PC-9 (cell line): ENCODE measurements at places on chromosomes 1 and 21. TPM values are rescaled to one million over a fixed set of nuclear protein-coding genes. Genes with fewer than 3 reads are reported as not detected.

DNA sequence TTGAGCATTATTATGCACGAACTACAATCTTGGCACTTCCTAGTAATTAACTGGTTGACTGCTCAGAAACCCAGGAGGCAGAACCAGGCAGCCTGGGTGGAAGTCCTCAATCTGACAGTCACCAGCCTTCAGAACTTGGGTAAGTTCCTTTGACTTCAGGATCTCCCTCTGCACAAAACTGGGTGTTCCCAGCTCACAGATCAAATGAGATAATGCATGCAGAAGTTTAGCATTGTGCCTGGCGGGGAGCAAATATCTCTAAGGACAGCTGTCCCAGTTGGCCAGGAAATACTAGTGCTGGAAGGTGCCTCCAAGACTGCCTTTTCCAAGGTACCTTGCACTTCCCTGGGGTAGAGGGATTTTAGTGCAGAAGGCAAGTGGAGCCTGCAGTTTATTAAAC is 294.8 kb downstream of the PCP4 start:
- no peak for DNase-seq
- H3K27me3 ChIP-seq, result peaks cover 8% of the 10 kb centered on the region; the same call in 1 of the 2 replicates
- H3K4me3 ChIP-seq, result no peak overlapping the region

Gene VHLL
- total RNA-seq, result not detected in 2 replicates

GRCh38 chr1:15218287-15219279 is 28.4 kb upstream of the FHAD1 start:
- peaks cover 30% of the 10 kb centered on the region for H3K4me1 ChIP-seq
- H3K27ac ChIP-seq, result peak overlapping the region; percentile 63
- no peak overlapping the region for H3K4me3 ChIP-seq
- no peaks in the 10 kb centered on the region for H3K27me3 ChIP-seq
- H3K36me3 ChIP-seq, result no peaks in the 10 kb centered on the region
- DNase-seq, result peak; percentile 86

Gene SLC5A9
- total RNA-seq, result not detected in 2 replicates

Gene LCK
- total RNA-seq, result 2.0 and 2.6 TPM in 2 replicates

DNA sequence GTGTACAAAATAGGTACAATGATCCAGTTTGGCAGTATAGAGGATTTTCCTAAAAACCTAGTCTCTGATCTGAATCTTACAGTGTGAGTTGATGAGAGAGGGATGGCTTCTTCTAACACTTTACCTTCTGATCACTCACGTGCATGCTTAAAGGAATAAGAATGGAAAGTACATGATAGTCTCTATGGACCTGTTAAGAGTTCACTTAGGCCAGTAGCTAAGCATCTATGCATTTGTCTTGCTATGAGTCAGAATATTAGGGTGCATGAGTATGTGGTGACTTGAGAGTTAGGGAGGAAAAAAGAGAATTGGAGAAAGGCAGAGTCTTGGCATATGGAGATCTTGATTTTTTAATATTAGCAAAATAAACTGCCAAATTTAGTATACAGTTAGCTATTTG is 206.3 kb downstream of the COL11A1 start:
- H3K36me3 ChIP-seq, result no peaks in the 10 kb centered on the region
- no peak overlapping the region for H3K27ac ChIP-seq
- H3K4me3 ChIP-seq, result no peak overlapping the region

DNA sequence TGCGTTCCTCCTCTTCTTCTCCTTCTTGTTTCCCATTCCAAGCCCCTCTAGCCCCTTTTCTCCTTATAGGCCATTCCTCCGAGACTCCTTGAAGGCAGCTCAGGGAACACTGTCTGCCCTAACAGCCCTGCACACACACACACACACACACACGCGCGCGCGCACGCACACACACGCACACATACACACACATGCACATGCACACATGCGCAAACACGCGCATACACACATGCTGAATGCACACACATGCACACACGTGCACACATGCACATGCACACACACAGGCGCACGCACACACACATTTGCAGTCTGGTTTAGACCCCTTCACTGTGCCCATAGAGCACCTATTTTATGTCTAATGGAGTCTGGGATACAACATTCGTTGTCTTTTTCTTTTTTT is 17.8 kb upstream of the CNTN2 start:
- peaks cover 94% of the 10 kb centered on the region for H3K27me3 ChIP-seq
- H3K4me1 ChIP-seq, result no peaks in the 10 kb centered on the region
- no peaks in the 10 kb centered on the region for H3K36me3 ChIP-seq
- no peak overlapping the region for H3K4me3 ChIP-seq
- no peak for DNase-seq

Gene SLAMF8
- total RNA-seq, result not detected in 2 replicates

DNA sequence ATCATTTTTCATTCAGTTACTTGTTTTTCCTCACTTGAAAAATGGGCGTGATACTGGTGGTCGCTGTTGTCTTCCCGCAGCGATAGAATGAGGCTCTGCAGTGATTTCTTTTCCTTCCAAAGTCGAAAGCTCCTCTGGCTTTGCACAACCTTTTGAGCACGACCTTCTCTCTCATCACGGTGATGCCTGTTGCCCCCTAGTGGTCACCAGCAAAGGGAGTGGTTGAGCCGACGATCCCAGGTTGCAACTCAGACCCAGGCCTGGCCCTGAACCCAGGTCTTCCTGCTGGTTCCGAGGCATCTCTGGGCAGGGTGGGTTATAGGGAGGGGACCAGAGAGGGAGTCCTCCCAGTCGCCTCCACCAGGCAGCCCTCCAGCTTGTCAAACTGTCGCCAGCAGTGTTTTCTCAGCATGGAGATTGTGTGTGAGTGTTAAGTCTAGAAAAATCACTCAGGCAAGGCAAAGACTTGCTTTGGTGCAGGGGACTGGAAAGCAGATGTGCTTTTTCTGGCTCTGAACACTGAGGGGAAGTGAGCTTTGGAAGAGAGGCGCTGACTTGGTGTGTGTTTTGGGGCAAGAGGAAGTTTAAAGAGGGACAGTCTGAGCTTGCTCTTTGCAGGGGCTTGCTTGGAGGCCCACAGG is 285.3 kb downstream of the CAMTA1 start:
- H3K4me1 ChIP-seq, result no peaks in the 10 kb centered on the region
- no peak overlapping the region for H3K4me3 ChIP-seq
- peaks cover 30% of the 10 kb centered on the region for H3K27me3 ChIP-seq
- H3K27ac ChIP-seq, result no peak overlapping the region
- DNase-seq, result no peak
- no peaks in the 10 kb centered on the region for H3K36me3 ChIP-seq

GRCh38 chr21:20943561-20943997 is 54.6 kb upstream of the NCAM2 start:
- H3K36me3 ChIP-seq, result no peaks in the 10 kb centered on the region
- no peak overlapping the region for H3K27ac ChIP-seq
- H3K4me1 ChIP-seq, result no peaks in the 10 kb centered on the region
- H3K4me3 ChIP-seq, result no peak overlapping the region
- DNase-seq, result no peak

DNA sequence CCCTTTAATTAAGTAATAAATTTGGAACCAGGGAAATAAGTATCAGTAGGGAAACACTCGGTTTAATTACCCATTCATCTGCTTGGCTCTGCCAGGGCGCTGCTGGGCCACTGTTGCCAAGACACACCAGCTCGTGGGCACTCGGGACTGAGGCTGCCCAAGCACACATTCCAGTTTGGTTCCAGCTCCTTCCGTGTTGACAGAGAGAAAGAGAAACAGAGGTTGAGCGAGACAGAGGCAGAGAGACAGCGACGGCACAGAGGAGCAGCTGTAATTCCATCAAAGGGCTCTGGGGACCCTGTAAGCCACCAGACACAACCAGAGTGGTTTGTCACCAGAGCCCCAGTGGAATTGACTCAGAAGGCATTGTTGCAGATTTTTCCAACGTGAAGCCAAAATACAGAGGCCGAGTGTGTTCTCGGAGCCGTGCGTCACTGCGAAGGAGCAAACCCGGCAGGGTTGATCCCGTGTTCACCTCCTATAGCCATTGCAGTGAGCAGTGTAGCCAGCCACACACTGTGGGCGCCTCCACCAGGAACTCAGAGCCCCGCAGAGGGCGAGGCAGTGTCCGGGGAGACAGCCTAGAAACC is 33.5 kb downstream of the SYF2 start:
- no peak overlapping the region for H3K4me3 ChIP-seq
- H3K27ac ChIP-seq, result no peak overlapping the region
- H3K4me1 ChIP-seq, result no peaks in the 10 kb centered on the region

GRCh38 chr1:183739741-183740271 is 65.1 kb upstream of the RGL1 start:
- H3K4me1 ChIP-seq, result peaks cover 23% of the 10 kb centered on the region
- H3K4me3 ChIP-seq, result no peak overlapping the region
- no peaks in the 10 kb centered on the region for H3K27me3 ChIP-seq
- DNase-seq, result no peak

- H3K27me3 ChIP-seq, result no peaks in the 10 kb centered on the region
- DNase-seq, result peak; percentile 86
- H3K4me3 ChIP-seq, result no peak overlapping the region
- H3K27ac ChIP-seq, result no peak overlapping the region
- no peaks in the 10 kb centered on the region for H3K36me3 ChIP-seq
Measured at GRCh38 chr1:40951943-40952743, 27.4 kb upstream of the CTPS1 start.

Gene PRUNE1
- total RNA-seq, result 26.6 and 30.7 TPM in 2 replicates

Gene DPYD
- total RNA-seq, result 20.0 and 24.1 TPM in 2 replicates

Gene PRDM16
- not detected in 2 replicates for total RNA-seq

Gene NCF2
- total RNA-seq, result 54.3 and 65.5 TPM in 2 replicates

GRCh38 chr1:206581571-206581981 is 30.7 kb downstream of the EIF2D start:
- no peak overlapping the region for H3K4me3 ChIP-seq
- H3K27ac ChIP-seq, result no peak overlapping the region
- no peaks in the 10 kb centered on the region for H3K27me3 ChIP-seq

- H3K4me1 ChIP-seq, result no peaks in the 10 kb centered on the region
- no peak overlapping the region for H3K27ac ChIP-seq
- H3K36me3 ChIP-seq, result no peaks in the 10 kb centered on the region
- no peaks in the 10 kb centered on the region; the same call in 1 of the 2 replicates for H3K27me3 ChIP-seq
- no peak overlapping the region for H3K4me3 ChIP-seq
Measured at GRCh38 chr1:211174375-211174774, 40.4 kb upstream of the KCNH1 start.

- no peaks in the 10 kb centered on the region for H3K27me3 ChIP-seq
- peaks cover 11% of the 10 kb centered on the region; the same call in 1 of the 2 replicates for H3K4me1 ChIP-seq
- peak overlapping the region; percentile 94 for H3K4me3 ChIP-seq
- peak overlapping the region; percentile 70 for H3K27ac ChIP-seq
Measured at GRCh38 chr1:25232866-25233784, 823 bp upstream of the SYF2 start.

Gene ATAD3C
- 4.0 and 4.2 TPM in 2 replicates for total RNA-seq

GRCh38 chr1:235852887-235853286 is 13.8 kb downstream of the LYST start:
- no peaks in the 10 kb centered on the region for H3K36me3 ChIP-seq
- H3K27ac ChIP-seq, result no peak overlapping the region
- no peak for DNase-seq
- no peaks in the 10 kb centered on the region for H3K27me3 ChIP-seq

Gene B3GALT2
- total RNA-seq, result not detected in 2 replicates

DNA sequence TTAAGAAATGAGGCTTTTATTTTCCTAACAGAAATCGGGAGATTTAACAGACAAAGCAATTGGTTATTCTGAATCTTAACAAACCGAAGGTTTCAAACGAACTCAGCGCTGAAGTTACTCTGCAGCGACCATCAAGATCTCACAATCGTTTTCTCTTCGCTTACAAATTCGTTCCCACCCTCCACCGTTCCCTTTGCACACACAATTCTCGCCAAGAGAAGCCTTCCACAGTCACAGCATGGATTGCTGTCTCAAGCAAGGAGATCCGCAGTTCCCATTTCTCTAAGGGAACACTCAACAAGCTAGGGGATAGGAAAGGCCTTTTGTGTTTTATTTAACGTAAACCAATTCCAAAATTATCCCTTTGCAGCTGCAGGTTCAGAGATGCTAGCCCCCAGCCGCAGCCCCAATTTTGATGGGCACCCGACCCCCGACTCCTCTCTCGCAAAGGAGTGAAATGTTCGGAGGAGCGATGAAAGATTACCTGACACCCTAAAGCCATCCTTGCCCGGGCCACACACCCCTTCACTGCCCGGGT is 755 bp downstream of the FBXO42 start:
- H3K36me3 ChIP-seq, result no peaks in the 10 kb centered on the region
- no peaks in the 10 kb centered on the region for H3K27me3 ChIP-seq
- H3K4me1 ChIP-seq, result peaks cover 30% of the 10 kb centered on the region
- H3K4me3 ChIP-seq, result peak overlapping the region; percentile 88

GRCh38 chr1:167288390-167289074 is 67.8 kb downstream of the POU2F1 start:
- no peaks in the 10 kb centered on the region for H3K36me3 ChIP-seq
- no peaks in the 10 kb centered on the region for H3K27me3 ChIP-seq
- H3K27ac ChIP-seq, result no peak overlapping the region
- DNase-seq, result no peak
- H3K4me1 ChIP-seq, result no peaks in the 10 kb centered on the region
- H3K4me3 ChIP-seq, result no peak overlapping the region

DNA sequence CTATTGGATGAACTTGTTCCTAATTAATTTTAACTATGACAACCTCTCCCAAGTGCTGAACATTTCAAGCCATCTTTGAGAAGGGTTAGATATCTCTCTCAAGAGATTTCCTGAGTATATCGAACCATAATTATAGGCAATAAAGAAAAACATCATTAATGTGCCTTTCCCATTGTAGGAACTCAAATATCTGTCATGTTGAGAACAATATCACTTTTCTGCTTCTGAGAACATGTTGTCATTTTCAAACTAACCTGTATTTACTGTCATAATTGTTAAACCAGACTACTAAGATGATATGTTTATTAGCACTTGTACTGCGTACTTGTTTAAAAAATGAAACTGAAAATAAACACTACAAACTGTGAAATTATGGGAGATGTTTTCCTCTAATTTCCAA is 4.3 kb downstream of the EPS15 start:
- no peaks in the 10 kb centered on the region for H3K27me3 ChIP-seq
- peaks cover 8% of the 10 kb centered on the region; the same call in 1 of the 2 replicates for H3K36me3 ChIP-seq
- peaks cover 47% of the 10 kb centered on the region for H3K4me1 ChIP-seq
- no peak overlapping the region; the same call in 1 of the 2 replicates for H3K27ac ChIP-seq
- H3K4me3 ChIP-seq, result no peak overlapping the region

GRCh38 chr1:116350097-116350645 is 22.9 kb upstream of the ATP1A1 start:
- DNase-seq, result no peak
- no peaks in the 10 kb centered on the region for H3K27me3 ChIP-seq
- no peak overlapping the region for H3K4me3 ChIP-seq
- no peak overlapping the region for H3K27ac ChIP-seq
- peaks cover 10% of the 10 kb centered on the region for H3K4me1 ChIP-seq

- no peaks in the 10 kb centered on the region for H3K36me3 ChIP-seq
- no peak for DNase-seq
- no peaks in the 10 kb centered on the region for H3K27me3 ChIP-seq
- H3K4me1 ChIP-seq, result peaks cover 7% of the 10 kb centered on the region
- H3K27ac ChIP-seq, result no peak overlapping the region
- H3K4me3 ChIP-seq, result peak overlapping the region; percentile 55; the same call in 1 of the 2 replicates
Measured at GRCh38 chr1:171372418-171373084, 58.6 kb downstream of the FMO4 start.

DNA sequence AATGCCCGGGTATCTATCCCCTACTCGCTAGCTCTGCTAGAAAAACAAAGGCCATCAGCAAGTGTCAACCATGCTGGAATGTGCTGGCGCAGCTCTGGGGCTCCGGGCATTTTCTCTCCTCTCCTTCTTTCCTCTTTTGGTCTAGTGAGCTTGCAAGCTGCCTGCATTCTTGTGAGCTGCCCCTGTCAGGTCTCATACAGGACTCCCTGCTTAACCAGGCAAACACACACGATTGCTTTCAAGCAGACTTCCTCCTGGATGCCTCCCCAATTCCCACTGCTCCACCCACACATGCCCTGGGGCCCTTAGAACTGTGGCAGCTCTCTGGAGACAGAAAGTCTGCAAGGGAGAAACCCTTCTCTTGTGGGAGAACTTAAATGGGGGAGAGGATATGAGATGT is 35.7 kb upstream of the SUCO start:
- no peak overlapping the region for H3K4me3 ChIP-seq
- no peaks in the 10 kb centered on the region for H3K36me3 ChIP-seq
- H3K27ac ChIP-seq, result no peak overlapping the region
- peak; percentile 83 for DNase-seq
- H3K4me1 ChIP-seq, result peaks cover 35% of the 10 kb centered on the region
